NCI-H1436 treated with DMSO at 0.1 percent for 48 hours (cell line): ENCODE measurements at places on chromosomes 16 and 17.

- DNase-seq: no peak
These were observed 28.2 kb upstream of the TMEM220 start for GRCh38 chr17:10758062-10758461.

GRCh38 chr17:32849879-32850278 is 27.0 kb downstream of the MYO1D start:
- DNase-seq: no peak

- no peak for DNase-seq
These were observed 344.9 kb downstream of the CPPED1 start for GRCh38 chr16:12458591-12459358.

GRCh38 chr17:8022360-8023003 is 16.4 kb upstream of the ALOX15B start:
- DNase-seq: no peak

- no peak for DNase-seq
These were observed 5.7 kb upstream of the KCNJ12 start for GRCh38 chr17:21370430-21370829.

- no peak for DNase-seq
These were observed 289.4 kb downstream of the SEC14L1 start for GRCh38 chr17:77429969-77430752.

- no peak for DNase-seq
These were observed 29.3 kb upstream of the TNFRSF13B start for GRCh38 chr17:17001076-17001777.

DNA sequence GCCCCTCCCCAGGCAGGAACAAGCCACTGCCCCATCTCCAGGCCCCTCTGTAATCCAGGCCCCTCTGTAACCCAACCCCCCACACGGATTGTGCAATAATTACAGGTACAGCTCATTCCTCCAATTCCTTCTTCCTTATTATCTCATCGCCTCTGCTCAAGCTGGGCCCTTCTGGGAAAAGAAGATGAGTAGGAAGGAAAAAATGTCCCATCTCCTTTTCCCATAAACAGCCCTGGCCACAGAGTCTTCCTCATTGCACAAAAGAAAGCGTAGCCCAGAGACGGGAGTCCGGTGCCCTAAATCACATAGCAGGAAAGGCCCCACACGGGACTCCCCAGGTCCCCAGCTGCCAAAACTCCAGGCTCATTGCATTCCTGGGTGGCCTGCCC is 3.6 kb upstream of the LITAFD start:
- no peak for DNase-seq

DNA sequence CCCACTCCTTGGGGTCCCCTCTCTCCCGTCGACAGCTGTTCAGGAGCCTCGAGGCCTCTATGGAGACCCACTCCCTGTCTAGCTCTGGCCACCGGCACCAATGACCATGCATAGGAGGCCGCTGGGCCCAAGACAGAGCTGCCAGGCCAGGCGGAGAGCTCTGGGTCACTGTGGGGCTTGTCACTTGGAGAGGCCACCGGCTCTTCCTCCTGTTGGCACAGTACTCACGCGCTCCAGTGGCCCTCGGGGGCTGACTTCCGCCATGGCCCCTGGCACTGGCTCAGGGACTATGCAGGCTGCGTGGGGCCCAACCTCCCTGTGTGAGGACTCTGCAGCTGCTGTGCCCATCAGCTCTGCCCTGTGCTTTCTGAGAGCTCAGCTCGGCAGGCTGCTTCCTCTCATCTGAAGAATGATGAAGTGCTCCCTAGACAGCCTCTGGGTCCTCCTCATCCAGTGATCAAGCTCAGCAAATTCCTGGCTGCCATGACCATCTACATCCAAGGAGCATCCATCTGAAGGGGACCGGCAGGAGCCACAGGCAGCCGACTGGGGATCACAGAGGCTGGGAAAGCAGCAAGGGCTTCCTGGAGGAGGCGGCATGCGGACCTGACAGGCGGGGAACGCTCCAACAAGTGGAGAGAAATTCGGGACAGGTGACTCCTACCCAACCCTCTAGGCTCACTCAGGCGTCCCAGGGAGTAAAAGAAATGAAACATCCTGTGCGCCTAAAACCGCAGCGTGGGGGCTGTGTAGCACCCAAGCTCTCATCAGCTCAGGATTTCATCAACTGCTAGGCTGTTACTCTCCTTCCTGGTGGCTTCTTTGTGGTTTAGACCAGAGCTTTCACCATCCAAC is 16.8 kb downstream of the GALNS start:
- DNase-seq: no peak

- no peak for DNase-seq
These were observed 6.0 kb upstream of the CDC6 start for GRCh38 chr17:40281663-40282062.

GRCh38 chr17:67139289-67139688 is 94.9 kb downstream of the CACNG1 start:
- no peak for DNase-seq

- no peak for DNase-seq
These were observed 38.7 kb downstream of the XYLT1 start for GRCh38 chr16:17431968-17432625.
